Naive thymus-derived CD4-positive, alpha-beta T cell (primary cell): ENCODE measurements at places on chromosomes 1 and 21.

GRCh38 chr1:228401782-228402640 is 4.6 kb downstream of the TRIM11 start:
- DNase-seq = no peak

GRCh38 chr1:43438006-43438405 is 15.7 kb downstream of the HYI start:
- no peak for DNase-seq

- no peak for DNase-seq
Observed at GRCh38 chr1:32353886-32354570, 8.3 kb downstream of the FAM229A start.

GRCh38 chr21:38159355-38159754 is 97.4 kb upstream of the KCNJ15 start:
- DNase-seq = peak; percentile 46

- DNase-seq = no peak
Observed at GRCh38 chr1:93000751-93001175, 39.5 kb upstream of the DIPK1A start.

DNA sequence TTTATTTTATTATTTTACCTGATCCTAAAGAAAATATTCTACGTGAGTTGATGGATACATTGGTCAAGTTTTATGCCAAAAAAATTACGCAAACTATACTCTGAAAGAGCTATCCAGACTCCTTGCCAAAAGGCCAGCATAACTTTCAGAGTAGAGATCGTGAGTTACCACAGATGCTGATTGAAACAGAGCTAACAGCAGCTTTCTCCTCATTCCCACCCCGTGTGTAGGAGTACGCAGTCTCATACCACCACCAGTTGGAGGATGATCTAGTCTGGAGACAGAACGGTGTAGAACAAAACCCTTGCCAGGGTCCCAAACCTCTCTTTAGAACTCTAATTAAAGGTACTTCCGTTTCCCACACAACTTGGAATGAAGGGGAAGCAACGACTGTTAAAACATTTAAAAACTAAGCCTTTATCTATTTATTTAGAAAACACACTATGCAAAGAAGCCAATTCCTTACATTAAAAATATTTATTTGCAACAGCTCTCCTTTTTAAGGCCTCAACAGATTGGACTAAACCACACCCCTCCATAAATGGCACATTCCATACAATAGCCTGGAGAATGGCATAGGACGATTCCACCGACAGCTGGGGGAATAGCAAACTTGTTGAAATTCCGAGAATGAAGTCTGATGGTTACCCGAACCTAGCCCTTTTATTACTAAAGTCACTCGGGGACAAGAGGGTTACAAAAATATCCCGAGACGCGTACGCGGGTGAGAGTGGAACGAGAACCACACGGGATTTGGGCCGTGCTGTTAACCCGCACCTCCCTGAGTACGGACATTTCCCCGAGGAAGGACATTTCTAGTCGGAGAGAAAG is 1.4 kb downstream of the NUCKS1 start:
- no peak for DNase-seq

DNA sequence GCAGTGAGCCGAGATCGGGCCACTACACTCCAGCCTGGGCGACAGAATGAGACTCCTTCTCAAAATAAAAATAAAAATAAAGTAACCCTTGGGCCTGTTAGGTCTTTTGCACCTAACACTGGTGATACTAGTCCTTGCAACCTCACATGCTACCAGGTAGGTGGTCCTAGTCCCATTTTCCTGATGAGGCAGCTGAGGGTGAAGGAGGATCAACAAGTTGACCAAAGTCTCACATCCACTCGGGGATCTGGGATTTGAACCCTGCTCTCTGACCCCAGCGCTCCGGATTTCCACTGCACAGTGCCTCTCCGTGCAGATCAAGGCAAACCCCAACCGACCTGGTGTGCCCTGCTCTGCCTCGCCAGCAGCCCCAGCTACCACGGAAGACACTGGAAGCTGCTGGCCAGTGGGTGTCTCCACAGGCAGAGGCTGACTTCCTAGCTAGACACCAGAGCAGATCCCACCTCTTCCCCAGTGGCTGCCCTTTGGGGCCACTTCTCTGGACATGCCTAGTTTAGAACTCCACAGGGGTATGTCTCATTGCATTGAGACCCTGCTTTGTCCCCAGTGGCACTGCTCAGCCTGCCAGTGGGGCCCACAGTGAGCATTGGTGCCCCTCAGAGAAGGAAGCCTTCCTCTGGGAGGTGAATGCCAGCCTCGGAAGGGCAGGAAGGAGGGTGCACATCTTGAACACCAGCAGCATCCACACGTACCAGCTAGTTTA is 27.6 kb downstream of the LDLRAP1 start:
- DNase-seq = no peak

DNA sequence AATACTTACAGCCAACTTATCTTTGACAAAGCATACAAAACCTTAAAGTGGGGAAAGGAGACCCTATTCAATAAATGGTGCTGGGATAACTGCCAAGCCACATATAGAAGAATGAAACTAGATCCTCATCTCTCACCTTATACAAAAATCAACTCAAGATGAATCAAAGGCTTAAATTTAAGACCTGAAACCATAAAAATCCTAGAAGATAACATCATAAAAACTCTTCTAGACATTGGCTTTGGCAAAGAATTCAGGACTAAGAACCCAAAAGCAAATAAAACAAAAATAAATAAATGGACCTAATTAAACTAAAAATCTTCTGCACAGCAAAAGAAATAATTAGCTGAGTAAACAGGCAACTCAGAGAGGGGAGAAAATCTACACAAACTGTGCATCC is 335.6 kb upstream of the PBX1 start:
- no peak for DNase-seq

GRCh38 chr1:212231372-212231771 is 53.8 kb upstream of the PPP2R5A start:
- DNase-seq = no peak

- DNase-seq = no peak
Observed at GRCh38 chr1:78520843-78521242, 30.1 kb downstream of the PTGFR start.

DNA sequence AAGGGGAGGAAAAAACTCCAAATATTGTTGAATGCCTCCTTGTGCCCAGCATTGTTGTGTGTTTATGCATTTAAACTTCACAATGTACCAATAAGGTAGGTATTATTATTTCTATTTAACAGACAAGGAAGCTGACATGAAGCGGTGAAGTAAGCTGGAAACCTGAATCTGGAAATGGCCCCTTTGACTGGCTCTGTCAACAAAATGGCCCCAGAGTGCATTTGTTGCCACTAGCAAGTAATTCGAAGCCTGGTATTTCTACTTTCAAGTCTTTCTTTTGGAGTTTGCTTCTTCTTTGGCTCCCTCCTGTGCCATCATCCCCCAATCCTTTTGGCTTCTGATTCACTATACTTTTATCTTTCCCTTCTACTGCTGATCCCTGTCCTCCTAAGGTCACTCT is 23.1 kb downstream of the CRYZL1 start:
- no peak for DNase-seq

- DNase-seq = no peak
Observed at GRCh38 chr21:16588433-16588860, 858.7 kb downstream of the USP25 start.

- DNase-seq = no peak
Observed at GRCh38 chr1:44423591-44424537, 18.8 kb downstream of the RNF220 start.

DNA sequence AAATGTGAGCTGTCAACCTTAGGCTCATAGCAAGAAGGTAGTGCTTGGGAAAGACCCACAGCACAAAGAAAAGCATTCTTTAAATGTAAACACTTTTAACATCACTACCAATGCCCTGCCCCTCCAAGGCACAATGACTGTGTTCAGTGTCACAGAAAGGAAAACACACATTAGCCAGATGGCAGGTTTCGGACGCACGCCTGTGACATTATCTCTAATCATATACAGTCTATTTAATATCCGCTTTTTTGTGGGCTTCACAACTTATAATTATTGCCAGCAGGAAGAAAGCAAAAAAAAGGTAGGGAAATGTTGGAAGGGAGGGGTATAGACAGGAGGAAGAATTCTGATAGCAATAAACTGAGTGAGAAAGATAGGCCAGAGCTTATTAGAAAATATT is 112.4 kb upstream of the BEND5 start:
- DNase-seq = no peak

DNA sequence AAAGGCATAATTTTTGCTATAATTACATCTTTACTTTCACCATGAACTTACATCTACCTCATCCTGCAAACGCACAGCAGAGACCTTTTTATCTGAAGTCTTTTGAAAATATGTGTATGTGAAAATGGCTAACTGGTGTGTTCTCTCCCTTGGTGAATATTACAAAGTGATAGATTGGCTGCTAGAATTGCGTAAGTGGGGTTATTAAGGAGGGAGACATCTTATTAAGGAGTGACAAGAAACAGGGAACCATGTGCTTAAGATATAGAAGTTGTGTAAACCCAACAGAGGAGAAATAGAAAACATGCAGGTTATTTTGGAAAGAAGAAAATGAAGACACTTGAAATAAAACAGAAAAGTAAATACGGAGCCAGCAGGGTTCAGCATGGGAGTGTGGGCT is 7.8 kb downstream of the KCNJ15 start:
- no peak for DNase-seq

GRCh38 chr1:56052041-56052440 is 527.3 kb downstream of the PLPP3 start:
- DNase-seq = no peak

GRCh38 chr1:43008115-43009060 is 49.7 kb upstream of the SLC2A1 start:
- no peak for DNase-seq

GRCh38 chr1:233061265-233061664 is 110.9 kb downstream of the NTPCR start:
- DNase-seq = no peak

DNA sequence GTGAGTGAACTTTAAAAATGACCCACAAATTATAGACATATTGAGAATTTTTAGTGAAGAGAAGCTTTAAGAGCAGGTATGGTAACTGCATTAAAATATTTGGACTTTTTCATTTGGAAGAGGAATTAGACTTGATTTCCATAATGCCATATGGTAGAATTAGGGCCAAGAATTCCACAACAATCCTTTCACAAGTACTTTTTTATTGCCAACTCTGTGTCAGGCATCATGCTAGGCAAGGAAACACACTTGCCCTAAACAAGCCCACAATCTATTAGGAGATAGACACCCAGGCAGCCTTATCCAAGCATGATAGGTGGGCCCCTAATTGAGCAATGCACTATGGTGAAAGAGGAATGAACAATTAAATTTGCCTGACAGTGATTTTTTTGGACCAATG is 353.0 kb downstream of the TGFB2 start:
- DNase-seq = no peak

- no peak for DNase-seq
Observed at GRCh38 chr1:100382657-100383056, 30.4 kb downstream of the CDC14A start.

DNA sequence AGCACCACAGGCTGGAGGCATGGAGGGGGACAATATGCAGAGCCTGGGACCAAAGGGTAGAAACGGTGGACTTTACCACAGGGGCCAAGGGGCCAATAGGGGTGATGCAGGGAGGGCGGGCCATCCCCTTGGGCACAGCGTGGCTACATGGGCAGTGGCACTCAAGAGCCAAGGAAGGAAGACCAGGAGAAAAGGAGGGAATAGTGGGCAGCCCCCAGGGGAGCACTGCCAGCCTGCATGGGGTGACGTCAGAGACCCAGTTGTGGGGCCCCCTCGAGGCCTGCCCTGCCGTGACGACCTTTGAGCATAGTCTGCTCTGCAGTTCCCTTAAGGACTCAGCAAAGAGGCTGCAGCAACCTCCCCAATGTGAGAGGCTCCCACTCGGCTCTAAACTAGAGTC is 95.5 kb upstream of the TMPRSS2 start:
- DNase-seq = no peak

DNA sequence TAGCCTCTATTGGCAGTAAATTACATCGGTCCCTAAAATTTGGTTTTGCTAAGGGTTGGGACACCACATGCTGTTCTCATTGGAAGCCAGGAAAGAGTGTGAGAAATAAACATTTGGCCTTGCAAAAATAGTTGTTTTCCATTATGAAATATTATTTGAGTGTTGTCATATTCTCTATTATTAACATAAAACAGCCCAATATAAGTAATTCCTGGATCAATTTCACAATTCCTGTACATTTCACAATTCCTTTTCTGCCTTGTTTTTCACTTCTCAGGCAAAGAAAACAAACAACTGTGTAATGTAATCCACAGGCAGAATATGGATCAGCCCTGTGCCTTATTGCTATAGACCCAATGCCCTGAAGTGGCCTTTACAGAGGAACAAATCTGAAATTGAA is 40.5 kb downstream of the C1orf87 start:
- DNase-seq = no peak

- no peak for DNase-seq
Observed at GRCh38 chr1:230141021-230141648, 74.1 kb downstream of the GALNT2 start.

DNA sequence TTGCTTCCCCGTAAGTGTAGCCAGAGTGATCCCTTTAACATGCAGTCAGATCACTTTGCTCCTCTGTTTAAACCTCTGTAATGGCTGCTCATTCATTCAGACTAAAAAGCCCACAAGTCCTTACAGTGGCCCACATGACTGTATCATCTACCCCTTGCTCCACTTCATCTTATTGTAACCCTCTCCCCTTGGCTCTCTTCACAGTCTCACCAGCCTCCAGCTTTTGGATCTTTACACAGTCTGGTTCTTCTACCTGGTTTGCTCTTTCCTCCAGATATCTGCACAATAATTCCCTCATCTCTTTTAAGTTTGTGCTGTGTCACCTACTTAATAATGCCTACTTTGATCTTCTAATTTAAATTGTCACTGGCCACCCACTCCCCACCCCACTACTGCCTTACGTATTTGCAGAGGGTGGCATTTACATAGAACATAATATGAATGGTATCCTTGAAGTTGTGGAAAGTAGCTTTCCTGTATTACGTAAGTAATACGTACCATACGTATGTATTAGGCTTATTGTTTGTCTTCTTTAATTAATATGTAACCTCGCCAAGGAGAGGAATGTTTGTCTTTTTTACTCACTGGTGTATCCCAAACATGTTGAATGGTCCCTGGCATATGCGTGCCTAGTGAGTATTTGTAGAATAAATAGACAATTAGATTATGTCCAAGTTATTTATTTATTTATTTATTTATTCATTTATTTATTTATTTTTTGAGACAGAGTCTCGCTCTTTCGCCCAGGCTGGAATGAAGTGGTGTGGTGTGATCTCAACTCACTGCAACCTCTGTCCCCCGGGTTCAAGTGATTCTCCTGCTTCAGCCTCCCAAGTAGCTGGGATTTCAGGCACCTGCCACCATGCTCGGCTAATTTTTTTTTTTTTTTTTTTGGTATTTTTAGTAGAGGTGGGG is 48.6 kb downstream of the TSNAX start:
- no peak for DNase-seq

DNA sequence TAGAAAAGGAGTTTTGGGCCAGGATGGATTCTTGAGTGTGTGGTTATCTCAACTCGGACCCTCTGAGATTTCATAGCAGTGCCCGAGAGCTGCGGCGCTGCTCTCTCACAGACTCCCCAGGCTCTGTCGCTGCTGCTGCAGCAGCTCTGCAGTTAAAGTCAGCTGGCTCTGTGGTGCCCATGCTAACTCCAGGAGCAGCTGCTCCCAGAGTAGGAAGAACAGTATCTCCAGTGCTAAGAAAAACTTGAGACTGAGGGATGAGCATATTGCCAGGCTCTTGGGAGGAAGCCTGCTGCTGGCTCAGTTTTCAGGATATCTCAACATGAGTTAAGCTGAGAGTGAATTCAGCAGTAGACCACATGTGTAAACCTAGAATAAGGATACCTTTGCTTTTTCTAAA is 4.5 kb downstream of the LCE2D start:
- DNase-seq = no peak
